GM23338 (cell line): ENCODE measurements at places on chromosomes 12 and 14. TPM values are rescaled to one million over a fixed set of nuclear protein-coding genes. Genes with fewer than 3 reads are reported as not detected.

DNA sequence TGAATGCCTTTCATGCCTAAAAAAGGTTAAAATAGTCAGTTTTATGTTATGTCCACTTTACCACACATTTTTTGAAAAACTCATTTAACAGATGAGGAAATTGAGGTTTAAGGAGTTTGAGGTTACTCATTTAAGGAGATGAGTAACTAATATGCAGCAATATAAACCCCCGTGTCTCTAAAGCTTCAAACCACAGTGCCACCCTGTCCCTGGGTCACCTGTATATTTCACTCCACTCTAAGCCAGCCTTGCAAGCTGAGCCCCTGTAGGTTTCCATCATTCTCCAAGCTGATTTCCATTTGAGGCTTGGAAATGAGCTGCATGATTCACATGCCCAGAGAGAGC, 64.4 kb downstream of the NUAK1 start:
- no peak for DNase-seq

- no peak for DNase-seq
Measured at GRCh38 chr12:90174956-90175355, 466.3 kb upstream of the ATP2B1 start.

GRCh38 chr12:3170423-3171194, 93.4 kb downstream of the TSPAN9 start:
- no peak for DNase-seq

GRCh38 chr12:27336282-27336653, 3.6 kb downstream of the BMAL2 start:
- DNase-seq, result no peak

- peak; percentile 83 for DNase-seq
Measured at GRCh38 chr14:91893007-91893406, 25.7 kb upstream of the TC2N start.

NRXN3 gene
- 1.2 and 1.8 TPM in 2 replicates for polyA plus RNA-seq

DNA sequence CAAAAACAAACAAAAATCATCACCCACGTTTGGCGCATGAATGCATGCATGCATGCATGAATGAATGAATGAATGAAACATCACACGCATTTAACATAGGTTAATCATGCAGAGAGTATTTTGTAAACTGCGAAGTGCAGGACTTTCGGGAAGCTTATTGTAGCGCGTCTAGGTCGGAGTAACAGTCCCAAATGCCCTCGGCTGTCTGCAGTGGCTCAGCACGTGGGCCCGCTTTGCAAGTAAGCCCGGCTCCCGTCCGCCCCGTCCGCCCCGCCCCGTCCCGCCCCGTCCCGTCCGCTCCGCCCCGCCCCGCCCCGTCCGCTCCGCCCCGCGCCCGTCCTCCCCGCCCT, 263 bp upstream of the IFT81 start:
- no peak for DNase-seq

DNA sequence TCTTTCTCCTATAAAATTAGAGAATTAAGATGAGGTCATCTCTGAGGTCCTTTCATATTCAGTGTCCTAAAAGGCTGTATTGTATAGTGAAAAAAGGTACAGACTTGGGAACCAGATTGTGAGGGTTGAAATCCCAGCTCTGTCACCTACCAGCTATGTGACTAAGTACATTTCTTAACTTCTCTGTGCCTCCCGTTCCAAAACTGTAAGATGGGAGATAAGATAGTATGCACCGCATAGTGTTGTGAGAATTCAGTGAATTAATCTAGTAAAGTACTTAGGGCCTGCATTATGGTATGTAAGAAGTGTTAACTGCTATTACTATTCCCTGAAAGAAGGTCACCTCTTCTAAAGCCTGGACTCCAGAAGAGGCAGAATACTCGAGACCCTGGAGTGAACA, 60.6 kb downstream of the GNG2 start:
- DNase-seq, result no peak
